Activated gamma-delta T cell treated with anti-CD3 and anti-CD28 coated beads, Interleukin-2, amount 50 U/mL, for 16 hours (primary cell): ENCODE measurements at places on chromosomes 5 and 9.

DNA sequence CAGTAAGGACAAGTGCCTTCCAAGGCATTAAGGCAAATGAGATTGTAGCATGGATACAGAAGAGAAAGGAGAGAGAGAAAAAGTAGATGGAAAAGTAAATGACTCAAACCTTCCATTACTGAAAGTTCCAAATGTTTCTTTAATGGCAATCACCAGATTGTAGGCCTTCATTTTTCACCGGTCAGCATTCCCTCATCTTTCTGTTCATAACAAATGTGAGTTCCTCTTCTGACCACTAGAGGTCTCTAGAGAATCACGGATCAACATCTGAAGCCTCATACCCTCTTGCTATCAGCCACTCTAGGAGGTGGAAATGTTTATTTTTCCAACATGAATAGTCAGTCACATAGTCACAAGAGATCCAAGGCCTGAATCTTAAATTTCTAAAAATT lies 73.6 kb upstream of the RPS23 start:
- no peak for DNase-seq

- DNase-seq, result no peak
These were observed 85.0 kb downstream of the PRRT1B start for GRCh38 chr9:131630205-131630831.

DNA sequence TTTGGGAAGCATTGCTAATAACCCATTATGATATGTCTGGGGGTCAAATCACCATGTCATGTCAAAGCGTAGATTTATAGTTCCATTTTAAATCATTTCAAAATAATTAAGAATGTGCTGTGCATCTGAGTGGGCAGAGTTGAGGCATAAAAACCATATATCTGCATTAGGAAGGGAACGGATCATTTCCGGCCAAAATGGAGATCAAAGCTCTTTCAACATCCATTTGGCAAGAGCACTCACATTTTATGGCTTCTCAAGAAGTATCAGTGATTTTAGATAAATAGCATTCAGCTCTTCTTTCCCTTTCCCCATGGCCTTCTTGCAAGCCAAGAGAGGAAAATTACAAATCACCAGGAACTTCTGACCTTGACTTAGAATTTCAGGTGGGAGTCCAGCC lies 89.9 kb downstream of the HSPA4 start:
- DNase-seq, result no peak

DNA sequence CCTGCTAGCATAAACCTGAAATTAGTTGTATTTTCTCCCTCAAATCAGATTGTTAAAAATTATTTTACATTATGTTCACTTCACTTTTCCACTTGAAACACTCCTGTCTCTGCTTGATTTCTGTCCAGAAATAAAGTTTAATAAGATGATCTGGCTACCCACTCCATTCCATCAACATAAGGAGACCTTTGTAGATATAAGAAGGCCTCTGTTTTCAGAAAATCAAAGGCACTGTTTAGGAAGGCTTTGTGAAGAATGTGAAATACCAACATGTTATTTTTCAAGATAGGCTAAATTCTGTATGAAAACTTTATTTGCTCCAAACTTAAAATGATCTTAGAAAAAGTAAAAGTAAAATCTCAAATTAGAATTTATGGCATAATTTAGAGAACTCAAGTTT lies 15.1 kb downstream of the RHOBTB3 start:
- no peak for DNase-seq

DNA sequence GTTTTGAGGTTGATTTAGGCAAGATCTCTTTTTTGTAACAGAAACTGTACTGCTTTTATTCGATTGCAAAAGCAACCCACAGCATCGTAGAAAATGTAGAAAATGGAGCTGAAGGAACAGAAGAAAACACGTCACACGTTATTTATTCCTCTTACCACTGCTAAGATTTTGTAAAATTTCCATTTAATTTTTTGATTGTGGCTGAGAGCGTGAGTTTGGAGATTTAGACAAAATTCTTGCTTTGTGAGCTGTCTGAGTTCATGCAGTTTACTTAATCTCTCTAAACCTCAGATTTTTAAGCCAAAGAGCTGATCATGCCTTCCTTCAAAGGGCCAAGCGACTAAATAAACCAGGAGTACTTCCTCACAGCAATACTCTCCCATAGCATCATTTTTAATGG lies 24.8 kb downstream of the DPYSL3 start:
- no peak for DNase-seq

DNA sequence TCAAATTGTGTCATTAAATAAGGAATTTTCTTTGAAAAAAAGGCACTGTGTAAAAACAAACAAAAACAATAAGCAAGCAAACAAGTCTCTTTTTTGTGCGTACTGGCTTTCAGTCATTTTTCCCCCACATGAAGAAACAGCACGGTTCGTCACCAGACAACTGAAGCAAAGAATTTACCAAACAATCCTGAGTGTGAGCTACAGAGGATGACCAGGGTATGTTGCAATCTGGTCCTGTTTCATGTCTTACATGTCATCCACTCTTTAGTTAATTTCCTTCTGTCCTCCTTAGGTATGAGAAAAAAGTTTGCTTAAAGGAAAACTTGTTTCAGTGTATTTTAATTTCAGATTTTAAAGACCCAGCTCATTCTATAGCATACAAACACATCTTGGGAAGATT lies 1080.7 kb upstream of the NUDT12 start:
- no peak for DNase-seq
